Putamen (tissue), 1 donor: ENCODE measurements at places on chromosomes 6 and 20.

DNA sequence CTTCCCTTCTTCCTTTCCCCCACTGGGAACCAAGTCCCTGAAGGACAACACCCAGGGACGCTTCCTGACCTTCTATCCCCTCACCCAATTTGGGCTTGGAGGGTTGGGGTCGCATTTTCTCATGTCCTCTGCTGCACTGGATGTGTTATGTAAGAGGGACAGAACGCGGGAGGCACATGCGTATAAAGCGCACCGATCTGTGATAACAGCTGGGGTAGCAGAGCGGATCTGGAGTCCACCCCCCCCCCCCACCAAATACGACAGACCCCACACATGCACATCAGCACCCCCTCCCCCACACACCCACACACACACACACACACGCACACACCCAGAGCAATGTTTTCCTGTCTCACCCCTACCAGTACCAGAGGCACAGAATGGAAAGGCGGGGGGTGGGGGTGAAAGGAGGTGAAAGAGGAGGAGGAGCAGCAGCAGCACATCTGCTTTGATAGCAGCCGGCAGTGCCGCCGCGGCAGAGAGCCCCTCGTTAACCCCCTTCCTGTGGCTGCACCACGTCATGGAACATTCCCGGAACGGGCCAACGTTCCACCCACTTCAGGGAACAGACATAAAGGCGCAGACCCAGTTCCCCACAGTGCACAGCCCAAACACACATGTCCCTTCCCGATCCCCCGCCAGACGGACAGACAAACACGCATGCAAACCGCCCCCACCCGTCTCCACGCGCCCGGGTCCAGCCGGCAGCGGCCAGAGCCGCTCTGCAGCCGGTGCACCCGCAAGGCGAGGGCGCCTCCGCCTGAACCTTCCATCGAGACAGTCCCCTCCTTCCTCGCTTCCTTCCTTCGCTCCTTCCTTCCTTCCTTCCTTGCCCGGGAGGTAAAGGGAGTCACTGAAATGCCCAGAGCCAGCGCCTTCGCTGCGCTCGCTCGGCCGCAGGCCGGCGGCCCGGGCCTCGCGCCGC lies 590 bp downstream of the HIVEP2 start:
- DNase-seq: peak; percentile 80

- peak; percentile 75 for DNase-seq
These were observed 106.2 kb downstream of the JPH2 start for GRCh38 chr20:44080646-44081267.

DNA sequence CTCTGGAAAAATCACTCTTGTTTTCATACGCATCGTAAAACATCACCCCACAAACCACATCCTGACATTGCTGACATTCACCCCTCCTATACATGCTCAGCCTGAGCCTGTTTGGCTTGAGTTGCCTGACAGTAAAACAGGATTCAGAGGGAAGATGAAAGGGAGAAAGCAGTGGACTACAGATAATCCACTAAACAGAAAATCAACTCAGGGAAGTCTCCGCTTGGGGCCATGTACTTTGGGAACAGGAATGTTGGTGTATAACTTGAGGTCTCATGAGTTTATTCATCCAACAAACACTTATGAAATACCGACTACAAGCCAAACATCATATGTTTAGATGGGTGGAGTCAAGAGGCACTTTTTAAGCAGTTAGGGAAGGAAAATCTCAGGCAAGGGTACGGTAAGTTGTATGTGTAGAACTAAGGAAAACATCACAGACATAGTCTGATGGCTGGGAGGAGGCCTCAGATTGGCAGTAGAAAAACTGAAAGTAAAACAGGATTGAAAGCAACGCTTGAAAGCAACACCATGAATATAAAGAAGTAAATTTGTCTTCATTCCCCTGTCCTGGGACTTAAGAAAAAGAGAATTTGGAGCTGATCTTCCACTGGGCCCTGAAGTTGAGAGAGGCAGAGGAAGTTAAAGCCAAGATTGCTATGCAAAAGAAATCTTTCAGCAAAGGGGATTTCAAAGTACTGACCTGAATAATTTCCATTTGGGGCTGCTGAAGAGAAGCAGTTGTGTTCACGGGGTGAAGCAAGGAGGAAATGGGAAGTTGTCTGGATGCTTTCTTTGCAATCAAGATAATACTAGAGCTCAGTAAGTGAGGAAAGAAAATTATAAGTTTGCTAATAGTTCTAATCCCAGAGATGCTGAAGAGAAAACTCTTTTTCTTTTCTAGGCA lies 28.8 kb downstream of the PDE7B start:
- no peak for DNase-seq

DNA sequence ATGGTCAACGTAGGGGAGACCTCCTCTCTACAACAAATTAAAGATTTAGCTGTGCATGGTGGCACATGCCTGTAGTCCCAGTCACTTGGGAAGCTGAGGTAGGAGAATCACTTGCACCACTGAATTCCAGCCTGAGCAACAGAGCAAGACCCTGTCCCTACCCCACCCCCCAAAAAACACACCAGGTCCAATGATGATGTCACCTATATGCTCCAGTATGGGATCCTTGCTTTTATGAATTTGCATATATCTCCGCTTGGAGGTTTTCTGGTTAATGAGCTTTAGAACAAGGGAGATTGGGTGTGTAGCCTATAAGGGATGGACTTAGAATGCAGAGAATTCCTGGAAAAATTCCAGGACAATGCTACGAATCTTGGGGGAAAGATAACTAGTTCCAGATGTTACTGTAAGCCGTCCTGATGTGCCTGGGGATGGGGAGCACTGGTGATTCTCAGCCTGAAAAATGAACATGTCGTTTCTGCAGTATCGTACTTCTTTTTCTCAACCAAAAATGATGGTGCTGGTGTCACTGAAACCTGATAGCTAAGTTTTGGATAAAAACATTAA lies 61.1 kb downstream of the ZBTB2 start:
- DNase-seq: no peak

GRCh38 chr6:90730151-90730673 lies 143.3 kb upstream of the MAP3K7 start:
- DNase-seq: no peak

DNA sequence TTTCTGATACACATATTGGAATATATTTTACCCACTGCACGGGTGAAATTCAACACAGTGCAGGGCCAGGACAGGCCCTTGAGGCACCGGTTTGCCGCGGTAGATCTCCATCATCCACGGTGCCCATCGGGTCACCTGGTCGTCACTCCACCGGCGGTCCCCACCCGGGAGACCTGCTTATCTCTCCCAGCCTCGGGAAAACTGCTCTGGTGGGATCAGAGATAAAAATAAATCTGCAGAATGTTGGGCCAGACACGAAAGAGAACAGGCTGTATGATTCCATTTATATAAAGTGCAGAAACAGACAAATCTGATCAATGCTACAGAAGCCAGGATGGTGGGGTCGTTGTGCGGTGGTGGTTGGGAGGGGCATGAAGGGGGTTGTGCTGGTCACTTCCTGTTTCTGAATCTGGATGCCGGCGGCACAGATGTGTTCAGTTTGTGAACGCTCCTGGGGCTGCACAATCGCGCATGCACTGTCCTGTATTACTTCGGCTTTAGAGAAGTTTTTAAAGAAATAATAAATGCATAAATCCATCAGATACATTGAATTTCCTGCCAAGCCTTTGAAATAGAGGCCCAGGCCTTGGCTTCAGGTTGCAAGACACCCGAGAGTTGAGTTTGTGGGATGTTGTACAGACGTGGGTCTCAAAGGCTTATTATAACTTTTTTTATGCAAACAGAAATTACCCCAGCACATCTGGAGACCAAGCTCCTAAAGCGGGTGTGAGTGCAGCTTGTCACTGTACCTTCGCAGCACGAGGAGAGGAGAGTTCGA lies 54.3 kb downstream of the ANKRD60 start:
- no peak for DNase-seq

DNA sequence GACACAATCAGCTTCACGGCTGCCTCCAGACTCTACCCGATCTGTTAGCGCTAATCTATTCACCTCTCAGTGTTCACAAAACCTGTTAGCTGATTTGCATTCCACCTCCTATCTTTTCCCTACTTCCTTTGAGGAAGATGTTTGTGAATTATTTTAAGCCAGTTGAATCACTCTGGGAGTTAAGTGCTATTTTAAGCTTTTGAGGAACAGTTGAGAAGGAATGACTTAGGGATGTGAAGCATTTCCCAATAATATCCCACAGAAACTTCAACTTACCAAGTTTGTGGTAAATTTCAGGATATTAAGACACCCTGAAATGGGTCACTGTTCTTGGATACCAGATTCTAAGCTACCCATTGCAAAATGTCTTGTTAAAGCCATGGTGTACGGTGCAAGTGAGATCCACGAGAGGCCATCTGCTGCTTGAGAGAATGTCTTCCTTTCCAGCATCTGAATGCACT lies 145.2 kb upstream of the CITED2 start:
- peak; percentile 71 for DNase-seq

GRCh38 chr6:35723587-35723986 lies 13.2 kb upstream of the ARMC12 start:
- no peak for DNase-seq

DNA sequence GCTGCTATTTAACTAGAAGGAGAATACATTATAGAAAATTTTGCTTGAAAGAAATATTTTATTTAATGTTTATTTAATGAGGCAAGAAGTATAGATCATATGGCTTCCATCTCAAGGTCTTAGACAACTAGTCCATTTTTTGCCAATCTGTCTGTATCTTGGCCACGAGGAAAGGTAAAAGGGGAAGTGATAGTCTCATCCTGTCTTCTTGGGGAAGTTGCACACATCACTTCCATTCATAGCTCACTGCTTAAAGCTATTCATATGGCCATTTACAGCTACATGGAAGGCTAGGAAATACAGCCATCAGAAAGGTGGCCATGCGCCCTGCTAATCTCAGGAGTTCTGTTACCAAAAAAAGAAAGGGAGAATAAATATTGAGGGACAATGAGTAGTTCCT lies 50.8 kb downstream of the METTL24 start:
- DNase-seq: no peak

DNA sequence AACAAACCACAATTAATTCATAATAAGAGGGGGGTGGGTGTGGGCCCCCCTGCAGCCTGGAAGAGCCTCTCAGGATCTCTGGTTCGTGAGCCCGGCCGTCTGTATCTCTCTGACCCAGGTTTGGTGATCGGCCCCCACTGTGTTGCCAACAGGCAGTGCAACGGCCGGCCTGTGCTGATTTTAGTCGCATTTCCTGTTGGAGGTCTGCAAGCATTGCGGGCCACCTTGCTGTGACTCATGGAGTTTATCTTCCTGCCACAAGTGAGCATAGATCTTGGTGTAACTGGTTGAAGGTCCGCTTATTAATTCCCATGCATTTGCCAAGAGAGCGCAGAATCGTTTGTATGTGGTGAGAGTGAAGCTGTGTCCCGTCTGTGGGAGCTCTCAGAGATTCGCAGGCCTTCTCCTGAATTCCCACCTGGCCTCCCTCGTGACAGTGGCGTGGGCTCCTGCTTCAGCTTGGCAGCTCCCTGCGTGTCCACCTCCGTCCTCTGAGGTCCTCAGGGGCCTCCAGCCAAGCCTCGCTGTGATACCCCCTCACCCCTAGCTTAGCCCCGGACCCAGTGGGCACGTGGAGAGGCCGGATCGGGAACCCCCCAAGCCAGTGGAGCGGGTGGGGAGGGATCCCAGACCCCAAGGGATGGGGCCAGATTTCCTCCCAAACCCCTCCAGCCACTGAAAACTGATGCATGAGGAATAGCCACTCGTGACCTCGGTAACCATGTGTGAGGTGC lies 269.8 kb downstream of the CDH4 start:
- DNase-seq: no peak

GRCh38 chr6:124872361-124873065 lies 89.7 kb upstream of the RNF217 start:
- DNase-seq: no peak

GRCh38 chr6:4258733-4259132 lies 123.4 kb upstream of the ECI2 start:
- DNase-seq: no peak

GRCh38 chr6:63305277-63305676 lies 14.5 kb downstream of the LGSN start:
- no peak for DNase-seq

DNA sequence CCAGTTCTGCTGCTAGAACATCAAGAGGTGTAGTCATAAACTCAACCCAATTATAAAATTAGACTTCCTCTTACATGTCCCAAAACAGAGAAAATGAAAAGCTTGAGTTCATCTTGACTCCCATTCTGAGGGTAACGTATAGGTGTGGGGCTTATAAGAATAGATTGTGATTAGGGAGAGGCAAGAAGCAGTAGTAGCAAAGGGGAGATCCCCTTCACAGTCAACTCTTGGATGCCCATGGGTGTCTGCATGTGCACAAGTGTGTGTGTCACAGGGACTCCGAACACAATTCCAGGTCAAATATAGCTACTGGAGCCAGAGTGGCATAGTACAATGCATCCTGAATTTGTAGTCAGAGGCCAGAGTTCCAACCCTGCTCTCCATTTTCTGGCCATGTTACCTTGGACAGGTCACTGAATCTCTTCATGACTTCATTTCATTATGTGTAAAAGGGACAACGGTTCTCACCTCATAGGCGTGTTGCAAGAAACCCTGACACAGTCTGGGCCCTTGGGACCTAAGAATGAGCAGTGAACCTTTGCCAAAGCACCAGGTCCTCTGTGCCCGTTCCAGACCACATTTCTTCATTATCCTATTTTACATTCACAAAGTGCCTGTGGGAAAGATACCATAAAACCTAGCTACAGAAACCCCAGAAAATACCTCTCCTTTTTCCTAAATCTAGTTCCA lies 11.8 kb downstream of the GSTA4 start:
- DNase-seq: no peak

DNA sequence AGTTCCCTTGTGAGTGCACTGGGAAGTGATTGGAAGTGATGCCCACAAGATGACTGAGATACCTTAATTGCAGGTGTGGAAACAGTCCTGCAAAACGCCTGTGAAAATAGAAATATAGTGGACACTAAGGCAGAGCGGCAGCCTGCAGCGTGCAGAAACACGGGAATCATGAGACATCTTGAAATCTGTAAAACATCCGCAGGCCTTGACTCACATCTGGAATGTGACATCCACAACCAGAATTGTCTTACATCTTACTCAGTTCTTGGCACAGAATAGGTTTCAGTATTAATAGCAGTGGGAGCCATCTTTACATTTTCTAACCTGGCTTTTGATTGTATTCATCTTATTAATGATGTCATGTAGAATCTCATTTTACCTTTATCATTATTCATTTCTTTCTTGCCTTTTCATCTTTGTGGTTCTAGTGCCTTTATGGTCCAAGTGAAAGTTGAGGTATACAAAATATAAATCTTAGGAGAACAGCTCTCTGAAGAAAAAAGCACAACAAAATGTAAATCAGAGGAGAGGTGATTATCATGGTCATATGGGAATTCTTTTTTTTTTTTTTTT lies 44.6 kb downstream of the CDYL start:
- DNase-seq: no peak

DNA sequence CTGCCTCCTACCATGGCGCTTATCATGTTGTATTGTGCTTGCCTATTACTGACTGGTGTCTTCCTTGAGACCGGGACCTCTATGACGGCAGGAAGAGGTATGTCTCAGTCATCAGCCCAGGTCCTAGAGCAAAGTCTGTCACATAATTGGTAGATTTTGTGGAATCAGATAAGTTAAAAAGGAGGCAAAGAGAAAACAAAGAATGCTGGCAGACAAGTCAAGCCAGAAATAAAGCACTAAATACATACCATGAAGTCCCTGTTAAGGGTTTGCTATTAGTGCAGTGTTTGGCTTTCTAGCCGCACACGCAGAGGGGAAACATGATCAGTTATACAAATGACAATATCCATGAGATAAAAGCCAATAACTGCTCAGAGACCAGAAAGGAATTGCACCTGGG lies 6.0 kb downstream of the TOMM34 start:
- DNase-seq: no peak

GRCh38 chr6:137903933-137904821 lies 37.1 kb downstream of the TNFAIP3 start:
- no peak for DNase-seq

GRCh38 chr6:15841937-15842726 lies 179.3 kb upstream of the DTNBP1 start:
- DNase-seq: no peak

- DNase-seq: peak; percentile 88
These were observed 89.8 kb upstream of the PAX1 start for GRCh38 chr20:21615617-21616080.
